ENCODE measurements at places on chromosomes 6 and 20.

GRCh38 chr6:144264270-144265060 is 20.7 kb upstream of the UTRN start:
- DNase-seq = peak; percentile 34

DNA sequence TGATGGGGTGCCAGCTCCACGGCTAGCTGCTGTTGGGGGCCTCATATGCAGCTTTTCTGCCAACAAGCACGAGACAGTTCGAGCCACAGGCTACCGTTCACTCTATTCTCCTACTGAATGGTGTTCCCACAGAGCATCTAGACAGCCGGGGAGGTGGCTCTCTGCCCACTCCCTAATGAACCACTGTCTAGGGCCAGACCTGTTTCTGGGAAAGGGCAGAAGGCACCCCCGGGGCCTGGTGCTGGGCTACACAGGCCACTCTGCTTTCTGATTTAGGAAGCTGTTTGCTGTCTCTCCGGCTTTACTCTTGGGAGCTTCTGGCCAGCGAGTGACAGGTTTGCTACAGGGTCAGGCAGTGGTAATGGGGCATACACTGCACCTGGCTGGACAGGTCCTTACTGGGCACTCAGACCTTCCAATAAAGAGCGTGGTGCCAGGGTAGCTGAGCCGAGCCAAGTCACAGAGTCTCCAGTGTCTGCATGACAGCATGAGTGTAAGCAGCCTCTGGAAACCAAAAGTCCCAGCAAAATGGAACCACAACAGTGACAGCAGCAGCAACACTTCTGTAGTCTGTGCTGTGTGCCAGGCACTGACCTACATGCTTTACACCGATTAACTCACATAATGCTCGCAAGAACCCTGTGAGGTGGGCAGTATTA is 8.4 kb downstream of the CCDC167 start:
- peak; percentile 77 for DNase-seq

GRCh38 chr6:33191383-33192104 is 723 bp downstream of the COL11A2 start:
- DNase-seq = no peak

DNA sequence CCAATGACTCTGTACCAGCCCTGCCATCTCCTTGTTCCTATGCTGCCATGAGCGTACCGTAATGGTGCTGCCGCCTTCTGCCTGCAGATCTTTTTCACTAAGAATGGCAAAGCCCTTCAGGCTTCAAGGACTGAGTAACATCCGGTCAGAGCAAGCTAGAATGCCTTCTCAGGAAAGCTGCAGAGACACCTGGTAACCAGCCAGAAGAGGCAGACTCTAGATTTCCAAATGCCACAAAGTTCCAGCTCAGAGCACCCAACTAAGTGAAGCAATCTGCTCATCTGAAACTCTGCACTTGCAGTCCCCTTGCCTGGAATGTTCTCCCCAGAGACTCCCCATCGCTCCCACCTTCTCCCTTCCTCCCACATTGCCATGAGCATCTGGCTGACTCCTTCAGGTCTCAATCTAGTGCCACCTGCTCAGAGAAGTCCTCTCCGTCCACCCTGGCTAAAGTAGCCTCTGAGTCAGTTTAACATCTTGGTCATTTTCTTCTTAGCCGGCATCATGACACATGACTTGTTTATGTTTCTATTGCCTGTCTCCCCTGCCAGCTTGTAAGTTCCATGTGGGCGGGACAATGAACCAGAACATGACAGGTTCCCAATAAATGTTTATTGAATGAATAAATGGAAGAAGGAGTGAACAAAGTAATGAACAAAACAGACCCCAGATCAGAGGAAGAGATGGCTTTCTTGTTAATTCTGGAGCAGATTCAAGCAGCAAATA is 6.9 kb upstream of the OCSTAMP start:
- DNase-seq = no peak

- peak; percentile 74 for DNase-seq
Observed at GRCh38 chr20:25283221-25283951, 35.5 kb downstream of the PYGB start.

DNA sequence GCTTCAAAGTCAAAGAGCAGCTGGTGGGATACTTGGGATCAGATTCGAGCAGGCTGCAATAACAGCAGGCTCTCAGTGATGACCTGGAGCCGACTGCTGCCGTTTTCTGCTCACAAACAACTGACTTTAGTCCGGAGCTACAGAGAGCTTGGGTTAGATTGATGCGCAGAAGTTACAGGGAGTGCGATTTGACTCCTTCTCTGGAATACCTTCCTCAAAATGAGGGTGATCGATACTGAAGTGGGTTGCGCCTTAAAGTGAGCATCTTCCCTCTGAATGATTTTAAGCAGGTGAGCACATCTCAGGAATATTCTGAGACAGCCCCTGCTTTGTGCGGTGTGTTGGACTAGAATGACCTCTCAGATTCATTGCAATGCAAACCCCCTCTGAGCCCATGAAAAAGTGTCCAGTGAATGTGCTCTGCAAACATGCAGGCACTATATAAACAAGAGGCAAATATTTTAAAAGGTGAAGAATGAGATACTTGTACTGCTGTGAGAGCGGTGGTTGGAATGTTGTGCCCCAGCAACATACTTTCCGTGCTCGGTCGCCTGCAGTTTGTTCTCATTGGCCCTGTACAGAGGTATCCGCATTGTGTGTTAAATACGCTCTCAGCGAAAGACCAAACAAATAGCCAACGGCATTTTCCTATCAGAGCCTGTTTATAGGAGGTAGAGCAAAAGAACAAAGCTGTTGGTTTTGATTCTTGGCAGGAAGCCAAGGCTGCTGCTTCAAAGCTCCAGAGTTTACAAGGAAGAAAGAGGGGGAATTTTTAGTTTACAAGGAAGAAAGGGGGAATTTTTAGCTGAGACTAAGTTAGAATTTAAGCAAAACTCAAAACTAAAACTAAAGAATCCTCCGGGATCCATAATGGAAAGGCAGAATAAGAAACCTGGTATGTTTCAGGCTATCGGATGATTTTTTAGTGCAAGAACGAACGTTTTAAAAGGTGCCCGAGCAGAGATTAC is 67.7 kb downstream of the PHACTR2 start:
- DNase-seq = peak; percentile 66
